ENCODE measurements at places on chromosomes 13 and 19. TPM values are rescaled to one million over a fixed set of nuclear protein-coding genes. Genes with fewer than 3 reads are reported as not detected.

The KCNK6 gene
- 14.4 TPM for total RNA-seq

The ZNF225 gene
- 5.8 TPM for total RNA-seq

The ZNF383 gene
- 11.0 TPM for total RNA-seq

The CNN1 gene
- 7.9 TPM for total RNA-seq

The ATP7B gene
- 27.7 TPM for total RNA-seq

The RYR1 gene
- total RNA-seq: 9.3 TPM

The SCEL gene
- 102 TPM for total RNA-seq

The ZSCAN5A gene
- 13.4 TPM for total RNA-seq

The CTXN1 gene
- 57.8 TPM for total RNA-seq

The KCNJ14 gene
- 1.8 TPM for total RNA-seq

The CRX gene
- total RNA-seq: not detected

The COX6B2 gene
- 0.33 TPM for total RNA-seq

The CBARP gene
- total RNA-seq: 10.8 TPM

The CYP2A6 gene
- total RNA-seq: not detected

- no peak for DNase-seq
Observed at GRCh38 chr13:35475960-35476943, at the start of gene MAB21L1. TSS of gene MAB21L1 (minus strand) at chr13:35476689. CDS start at chr13:35476138, 551 bp downstream.

DNA sequence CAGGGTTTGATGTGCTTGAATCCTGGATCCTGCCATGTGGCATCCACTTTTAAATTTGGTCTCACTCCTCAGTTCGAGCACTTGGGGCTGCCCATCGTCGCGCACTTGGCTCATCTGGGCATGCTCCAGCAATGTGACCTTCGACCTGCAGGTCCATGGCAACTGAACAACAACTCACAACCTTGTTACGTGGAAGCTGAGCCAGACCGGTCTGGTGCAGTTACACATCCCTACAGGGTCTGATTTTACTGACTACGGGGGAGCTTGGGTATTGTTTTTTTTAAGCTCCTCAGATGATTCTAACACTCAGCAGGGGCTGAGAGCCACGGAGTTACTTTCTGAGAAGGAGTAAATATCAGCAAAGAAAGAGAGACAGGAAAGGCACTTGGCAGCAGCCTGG is 769.6 kb downstream of the UQCRFS1 start:
- DNase-seq: no peak

- DNase-seq: peak; percentile 86
Observed at GRCh38 chr19:53792721-53793433, 31.2 kb downstream of the NLRP12 start.

- DNase-seq: no peak
Observed at GRCh38 chr13:43510956-43511901, 275.5 kb downstream of the ENOX1 start.

DNA sequence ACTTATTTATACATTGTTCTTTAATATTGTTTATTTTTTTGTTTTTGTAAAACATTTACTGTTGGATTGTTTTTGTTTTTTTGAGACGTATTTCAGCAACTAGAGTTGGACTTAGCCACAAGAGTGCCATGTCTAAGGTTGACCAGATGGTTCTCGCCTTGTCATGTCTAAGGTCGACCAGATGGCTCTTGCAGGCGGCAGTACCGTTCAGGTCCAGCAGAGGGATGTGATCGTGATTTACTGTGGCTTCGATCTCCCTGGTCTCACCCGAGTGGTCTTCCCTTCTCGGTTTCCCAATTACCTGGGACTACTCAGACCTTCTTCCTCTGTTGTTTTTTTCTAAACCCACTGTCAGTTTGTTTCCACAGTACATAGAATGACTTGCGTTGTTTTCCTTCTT is 1438.6 kb downstream of the UQCRFS1 start:
- no peak for DNase-seq

GRCh38 chr19:18490728-18491127 is 31.1 kb downstream of the ELL start:
- DNase-seq: no peak

DNA sequence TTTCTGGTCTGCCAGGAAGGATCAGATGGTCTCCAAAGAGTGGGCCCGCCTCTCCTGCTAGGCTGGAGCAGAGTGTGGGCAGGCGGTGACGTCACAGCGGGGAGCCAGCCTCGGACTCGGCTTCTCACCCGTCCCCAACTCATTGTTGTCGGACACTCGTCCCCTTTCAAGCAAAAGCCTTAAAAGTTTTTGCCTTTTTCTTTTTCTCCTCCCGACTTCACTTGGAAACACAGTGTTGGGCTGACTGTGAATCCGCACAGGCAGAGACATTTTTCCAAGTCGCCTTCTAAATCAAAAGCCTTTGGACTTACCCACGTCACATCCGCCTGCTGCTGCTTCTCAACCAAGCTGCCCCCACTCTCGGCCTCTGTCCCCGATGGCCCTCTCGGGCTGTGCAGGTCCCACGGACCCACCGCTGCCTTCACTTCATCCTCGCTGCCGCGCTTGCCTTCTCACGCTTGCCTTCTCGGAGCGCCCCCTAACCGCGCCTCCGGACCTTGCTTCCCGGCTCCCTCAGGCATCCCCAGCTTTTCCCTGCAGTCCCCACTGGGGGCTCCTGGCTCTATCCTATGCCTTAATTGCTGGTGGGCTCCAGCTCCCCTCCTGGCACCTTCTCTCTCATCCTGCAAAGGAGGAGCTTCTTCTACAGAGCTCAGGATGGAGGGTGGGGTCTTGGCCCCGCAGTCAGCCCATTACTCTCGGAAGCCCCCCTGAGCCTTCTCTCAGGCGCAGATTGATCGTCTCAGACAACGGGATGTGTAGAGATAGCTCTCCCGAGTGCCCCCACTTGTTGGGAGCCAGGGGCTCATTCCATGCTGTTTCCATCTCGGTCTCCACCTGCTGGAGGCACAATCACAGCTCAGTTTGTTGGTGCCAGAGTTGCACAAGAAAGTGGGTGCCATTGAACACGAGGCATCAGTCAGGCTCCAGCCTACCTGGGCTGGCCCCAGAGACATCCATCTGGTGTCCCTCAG is 3.9 kb upstream of the ZNF135 start:
- no peak for DNase-seq

DNA sequence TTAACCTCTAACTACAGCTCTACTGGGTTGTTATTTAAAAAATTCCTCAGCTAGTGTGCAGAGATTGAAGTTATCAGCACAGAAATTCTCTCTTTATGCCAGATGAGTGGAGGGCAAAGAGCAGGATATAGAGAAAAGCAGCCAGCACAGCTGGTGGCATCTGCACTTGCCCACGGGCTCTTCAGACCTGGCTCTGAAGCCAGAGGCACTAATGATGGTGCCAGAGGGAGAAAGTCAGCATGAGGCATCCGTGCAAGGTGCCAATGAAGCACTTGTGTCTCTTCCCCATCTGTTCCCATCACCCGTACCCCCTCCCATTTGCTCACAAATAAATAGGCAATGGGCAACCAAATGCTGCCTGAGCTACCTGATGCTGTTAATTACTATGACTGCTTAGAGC is 138.9 kb downstream of the OLFM4 start:
- no peak for DNase-seq

DNA sequence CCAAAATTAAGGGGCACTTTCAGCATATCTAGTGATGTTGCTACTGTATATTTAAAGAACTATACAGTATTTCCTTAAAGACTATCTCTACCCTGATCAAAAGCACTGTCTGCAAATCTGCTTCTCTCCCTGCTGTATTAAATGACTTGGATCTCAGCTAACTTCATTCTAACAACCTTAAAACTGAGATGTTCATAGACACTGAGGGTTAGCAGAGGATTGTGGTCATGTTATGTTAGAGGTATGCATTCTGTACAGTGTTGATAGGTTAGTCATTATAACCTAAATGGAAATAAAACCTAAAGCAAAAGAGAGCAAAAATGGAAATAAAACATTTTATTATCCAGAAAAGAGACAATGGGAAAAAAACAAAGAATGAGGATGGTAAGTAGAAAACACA is 9.9 kb downstream of the GPR183 start:
- DNase-seq: no peak

DNA sequence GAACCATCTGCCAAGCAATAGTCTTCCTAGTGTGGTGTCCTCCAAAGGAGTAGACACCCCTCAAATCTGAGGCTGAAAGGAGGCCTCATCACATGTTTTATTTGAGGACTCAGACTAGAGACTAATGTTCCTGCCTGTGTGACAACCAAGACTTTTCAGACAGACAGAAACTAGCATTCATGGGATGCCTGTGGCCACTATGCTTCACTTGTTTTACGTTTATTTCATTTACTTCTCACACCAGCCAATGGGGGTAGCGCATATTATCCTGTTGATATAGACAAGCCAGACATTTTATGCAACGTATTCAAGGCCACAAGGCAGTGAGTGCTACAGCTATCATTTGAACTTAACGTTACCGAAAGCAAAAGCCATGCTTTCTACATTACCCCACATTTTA is 391.7 kb upstream of the HTR2A start:
- DNase-seq: no peak

DNA sequence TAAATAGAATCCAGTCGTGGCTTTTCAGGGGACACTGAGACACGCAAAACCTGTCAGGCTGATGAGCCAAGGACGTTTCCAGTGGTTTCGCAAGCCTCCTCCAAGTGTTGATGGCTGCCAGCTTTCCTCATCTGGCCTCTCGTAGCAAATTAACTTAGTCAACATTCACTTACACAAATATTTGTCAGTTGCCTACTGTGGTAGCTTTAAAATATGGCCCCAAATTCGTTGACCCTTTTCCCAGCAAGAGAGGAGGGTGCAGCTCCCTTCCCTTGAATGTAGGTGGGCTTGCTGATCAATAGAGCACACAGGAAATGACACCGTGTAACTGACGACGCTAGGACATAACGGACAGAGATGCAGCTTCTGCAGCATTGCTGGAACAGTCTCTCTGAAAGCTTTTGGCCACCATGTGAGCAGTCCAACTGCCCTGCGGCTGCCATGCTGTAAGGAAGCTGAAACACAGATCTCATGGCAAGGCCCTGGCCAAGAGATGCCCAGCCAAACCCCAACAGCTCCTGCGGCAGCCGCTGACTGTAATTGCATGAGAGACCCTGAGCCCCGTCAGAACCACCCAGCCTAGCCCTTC is 5.5 kb upstream of the RANBP3 start:
- DNase-seq: no peak

- no peak for DNase-seq
Observed at GRCh38 chr13:111241862-111242261, 78.6 kb upstream of the TEX29 start.

DNA sequence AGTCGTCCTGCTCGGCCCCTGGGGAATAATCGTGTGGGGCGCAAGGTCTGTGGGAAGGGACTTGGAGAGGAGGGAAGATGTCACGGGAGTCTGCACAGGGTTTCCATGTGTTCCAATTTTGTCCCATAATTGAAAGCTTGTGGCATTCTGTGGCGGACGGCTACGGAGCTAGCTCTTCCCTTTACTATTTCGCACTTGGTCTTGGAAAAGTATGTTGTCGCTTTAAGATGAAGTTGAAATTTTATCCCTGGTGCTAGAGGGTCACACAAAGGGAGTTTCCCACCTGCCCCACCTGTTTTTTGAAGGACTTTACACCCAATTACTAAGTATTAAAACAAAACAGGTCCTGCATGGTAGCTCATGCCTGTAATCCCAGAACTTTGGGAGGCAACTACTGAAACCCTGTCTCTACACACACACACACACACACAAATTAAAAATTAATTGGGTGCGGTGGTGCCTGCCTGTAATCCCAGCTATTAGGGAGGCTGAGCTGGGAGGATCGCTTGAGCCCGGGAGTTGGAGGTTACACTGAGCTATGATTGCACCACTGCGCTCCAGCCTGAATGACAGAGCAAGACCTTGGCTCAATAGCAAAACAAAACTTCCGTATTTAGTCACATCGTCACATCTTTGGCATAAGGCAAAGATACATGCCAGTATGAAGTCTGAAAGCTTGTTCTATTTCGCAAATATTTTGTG is 967 bp upstream of the TPT1 start:
- no peak for DNase-seq

- no peak for DNase-seq
Observed at GRCh38 chr13:90336507-90336906, 1011.0 kb upstream of the MIR17HG start.

DNA sequence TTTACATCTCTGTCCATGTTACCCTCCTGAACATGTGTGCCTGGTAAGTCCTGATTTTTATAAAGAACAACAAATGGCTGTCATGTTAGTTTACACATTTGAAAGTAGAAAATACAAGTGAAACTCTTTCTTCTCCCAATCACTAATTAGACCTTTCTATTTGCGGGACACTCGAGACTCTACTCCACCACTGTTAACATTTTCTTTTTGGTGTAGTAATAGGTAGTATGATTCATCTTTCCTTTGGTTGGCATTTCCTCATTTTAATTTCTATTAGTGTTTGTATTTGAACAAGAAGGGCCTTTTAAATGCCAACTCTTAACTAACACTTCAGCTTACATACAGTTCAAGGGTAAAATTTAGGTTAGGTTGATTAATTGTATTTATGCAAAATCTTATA is 371.1 kb downstream of the PCDH9 start:
- DNase-seq: no peak

DNA sequence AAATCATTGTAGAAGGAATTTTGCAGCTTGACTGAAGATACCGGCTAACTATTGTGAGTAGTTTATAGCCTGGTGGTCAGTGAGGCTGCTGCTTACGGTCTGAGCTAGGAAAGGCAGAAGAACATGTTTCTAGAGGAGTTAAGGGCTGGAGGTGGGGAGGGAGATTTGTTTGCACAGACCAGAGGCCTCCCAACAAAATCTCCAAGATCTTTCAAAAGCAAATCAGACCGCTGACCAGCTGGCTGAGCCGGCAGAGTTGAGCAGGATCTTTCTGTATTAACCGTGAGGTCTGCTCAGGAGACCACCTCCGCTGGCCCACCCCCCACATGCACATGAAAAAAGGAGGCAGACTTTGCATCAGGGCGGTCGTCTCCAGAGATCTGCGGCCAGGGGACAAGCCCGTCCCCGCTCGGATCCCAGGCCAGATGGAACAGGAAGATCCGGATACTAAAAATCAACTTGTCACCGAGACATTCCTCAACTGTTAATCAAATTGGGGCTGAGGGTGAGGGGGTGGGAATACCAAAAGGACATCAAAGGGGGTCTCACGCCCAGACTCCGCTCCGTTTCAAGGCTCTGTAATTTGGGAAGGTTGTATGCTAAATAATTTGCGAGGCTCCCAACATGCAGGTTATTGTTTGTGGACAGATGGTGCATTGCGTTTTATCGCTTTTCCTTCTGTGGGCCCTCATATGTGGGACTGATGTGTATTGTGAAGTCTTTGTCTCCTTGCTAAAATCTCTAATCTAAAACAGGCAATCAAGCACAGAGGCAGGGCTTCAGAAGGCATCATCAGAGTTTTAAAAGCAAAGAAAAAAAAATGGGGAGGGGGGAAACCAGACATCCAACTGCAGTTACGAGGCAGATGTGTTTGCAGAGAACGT is 319.0 kb downstream of the ZNF536 start:
- DNase-seq: no peak

DNA sequence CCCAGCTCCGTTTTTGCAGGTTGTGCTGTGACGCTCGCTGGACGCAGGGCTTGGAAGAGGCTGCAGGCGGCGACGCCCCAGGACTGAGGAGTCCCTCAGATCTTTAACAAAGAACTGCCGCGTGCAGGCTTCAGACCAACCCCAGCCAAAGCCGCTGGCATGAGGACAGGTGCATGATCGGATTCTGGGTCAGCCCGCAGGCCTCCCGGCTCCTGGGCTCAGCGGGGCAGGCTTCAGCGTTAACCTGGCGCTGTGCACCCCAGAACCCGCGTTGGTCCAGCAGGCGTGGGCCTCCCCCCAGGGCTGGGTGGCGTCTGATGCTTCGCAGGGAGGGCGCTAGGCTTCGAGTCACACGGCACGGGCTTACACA is 920 bp upstream of the TIMM13 start:
- no peak for DNase-seq

Data from type B pancreatic cell (in vitro differentiated cells).